ENCODE measurements at places on chromosomes 11 and 22.

DNA sequence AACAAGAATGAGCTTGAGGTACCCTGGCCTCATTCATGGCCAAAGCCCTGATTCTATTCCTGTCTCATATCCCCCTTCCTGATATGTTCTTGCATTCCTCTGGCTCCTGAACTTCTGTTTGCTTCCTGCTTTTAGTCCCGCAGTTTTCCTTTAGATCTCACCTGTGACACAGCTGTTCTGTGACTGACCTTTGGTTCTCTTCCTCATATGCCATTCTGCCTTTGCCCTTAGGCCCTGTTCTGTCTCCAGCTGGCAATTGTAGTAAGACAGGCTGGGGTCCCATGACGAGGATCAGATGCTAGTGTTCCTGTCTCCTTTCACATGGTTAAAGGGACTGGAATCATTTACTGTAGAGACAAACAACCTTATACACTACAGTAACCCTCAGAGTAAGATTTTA, 59.0 kb upstream of the PDE3B start:
- DNase-seq = no peak

GRCh38 chr22:36215981-36216380, 14.4 kb upstream of the APOL4 start:
- DNase-seq = no peak

GRCh38 chr11:115741376-115742107, 237.3 kb upstream of the CADM1 start:
- no peak for DNase-seq

DNA sequence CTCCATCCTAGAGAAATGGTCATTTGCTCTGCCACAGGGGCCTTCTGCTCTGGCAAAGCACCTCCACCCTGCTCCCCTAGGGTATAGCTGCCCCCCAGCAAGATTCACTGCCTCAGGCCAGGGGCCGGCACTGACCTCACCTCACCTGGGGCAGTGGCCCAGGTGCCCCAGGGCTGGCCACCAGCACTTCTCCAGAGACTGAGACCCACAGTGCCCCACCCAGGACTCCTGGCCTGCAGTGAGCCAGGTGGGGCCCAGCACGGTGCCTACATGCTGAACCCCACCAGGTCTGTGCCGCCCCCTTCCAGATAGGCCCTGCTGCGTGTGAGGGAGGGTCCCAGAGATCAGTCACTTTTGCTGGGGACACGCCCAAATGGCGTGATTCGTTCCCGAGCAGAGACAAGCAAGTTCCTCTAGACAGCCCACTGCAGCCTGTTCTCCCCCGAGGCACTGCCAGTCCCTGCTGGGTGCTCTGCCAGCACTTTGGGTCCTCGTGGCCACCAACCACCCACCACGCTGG, 10.8 kb downstream of the GNB1L start:
- DNase-seq = no peak

DNA sequence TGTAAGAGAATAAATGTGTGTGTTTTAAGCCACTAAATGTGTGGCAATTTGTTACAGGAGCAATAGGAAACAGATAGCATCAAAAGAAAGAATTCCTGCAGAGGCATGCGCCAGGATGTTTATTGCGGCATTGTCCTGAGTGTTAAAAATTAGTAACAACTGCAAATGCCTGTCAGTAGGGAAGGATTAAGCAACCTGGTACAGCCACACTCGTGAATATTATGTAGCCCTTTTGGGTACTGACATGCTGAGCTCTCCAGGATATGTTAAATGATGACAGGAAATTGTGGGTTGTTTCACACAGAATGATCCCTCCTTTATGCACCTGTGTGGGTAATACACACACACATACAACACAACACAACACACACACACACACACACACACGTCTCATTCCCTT, 69.7 kb upstream of the MYOD1 start:
- no peak for DNase-seq

GRCh38 chr11:73350908-73351636, 25.1 kb upstream of the RELT start:
- DNase-seq = peak; percentile 45

DNA sequence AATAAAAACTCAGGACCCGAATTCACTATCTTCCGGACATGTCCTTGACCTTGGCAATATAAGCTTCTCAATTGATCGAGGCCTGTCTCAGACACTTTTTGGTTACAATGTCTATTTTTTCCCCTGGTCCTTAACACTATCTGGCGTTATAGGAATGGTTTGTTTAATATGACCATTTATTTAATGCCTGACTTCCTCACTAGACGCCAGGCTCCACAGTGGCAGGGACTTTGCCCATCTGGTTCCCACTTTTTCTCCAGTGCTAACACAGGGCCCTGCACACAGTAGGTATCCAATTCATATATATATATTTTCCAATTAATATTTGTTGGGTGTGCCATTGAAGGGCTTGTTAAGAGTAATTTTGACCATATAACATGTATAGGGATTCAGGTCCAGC, 7.9 kb upstream of the CBX6 start:
- DNase-seq = no peak

DNA sequence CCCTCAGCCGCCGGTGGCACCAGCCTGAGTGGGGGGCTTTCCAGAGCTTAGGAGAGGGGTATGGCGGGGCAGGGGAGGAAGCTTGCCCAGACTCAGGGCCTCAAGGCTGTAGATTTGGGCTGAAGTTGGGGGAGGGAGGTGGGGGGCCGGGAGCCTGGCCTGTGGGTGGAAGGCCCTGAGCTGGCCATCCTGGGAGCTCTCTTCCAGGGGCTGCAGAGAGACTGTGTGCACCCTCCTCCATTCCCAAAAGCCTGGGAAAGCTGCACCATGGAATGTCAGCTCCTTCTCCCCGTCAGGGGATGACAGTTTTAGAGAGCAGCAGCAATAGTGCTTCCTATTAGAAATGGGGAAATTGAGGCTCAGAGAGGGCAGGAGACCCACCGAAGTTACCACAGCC, 1.0 kb downstream of the SYT12 start:
- DNase-seq = no peak

DNA sequence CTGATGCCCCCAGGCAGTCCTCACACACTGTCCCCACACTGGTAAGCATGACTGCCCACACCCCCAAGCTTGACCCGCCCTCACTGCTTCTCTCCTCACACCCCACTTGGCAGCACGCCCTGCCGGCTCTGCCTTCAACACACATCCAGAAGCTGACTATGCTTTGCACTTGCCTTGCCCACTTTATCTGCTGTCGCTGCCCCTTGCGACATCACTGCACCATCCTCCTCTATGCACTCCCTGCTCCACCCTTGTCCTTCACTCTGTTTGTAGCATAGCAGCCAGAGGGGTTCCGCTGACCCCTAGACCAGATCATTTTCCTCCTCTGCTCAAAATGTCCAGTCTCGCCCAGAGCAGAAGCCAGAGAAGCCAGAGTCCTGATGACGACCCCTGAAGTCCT, 25.3 kb upstream of the SLC25A1 start:
- DNase-seq = no peak

DNA sequence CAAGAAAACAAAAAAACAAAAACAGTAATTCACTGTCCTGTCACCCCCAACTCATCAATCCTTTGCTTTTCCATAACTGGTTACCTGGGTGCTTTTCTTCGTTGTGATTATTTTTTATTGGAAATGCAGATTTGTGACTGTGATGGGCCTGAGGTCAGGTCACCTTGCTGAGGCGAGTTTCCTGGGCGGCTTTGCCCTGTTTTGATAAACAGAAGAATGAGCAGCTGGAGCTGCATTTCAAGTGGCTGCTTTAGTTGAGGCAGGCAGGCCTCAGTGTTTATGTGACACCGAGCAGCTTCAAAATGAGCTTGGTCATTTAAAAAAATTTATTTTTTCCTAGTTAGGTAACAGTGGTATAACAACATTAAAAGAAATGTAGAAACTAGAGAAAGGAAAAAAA, 22.2 kb downstream of the PTPRJ start:
- no peak for DNase-seq

- no peak for DNase-seq
Observed at GRCh38 chr22:24144778-24145085, 36.6 kb upstream of the SUSD2 start.

GRCh38 chr11:118662401-118663271, 16.8 kb downstream of the TREH start:
- DNase-seq = no peak

DNA sequence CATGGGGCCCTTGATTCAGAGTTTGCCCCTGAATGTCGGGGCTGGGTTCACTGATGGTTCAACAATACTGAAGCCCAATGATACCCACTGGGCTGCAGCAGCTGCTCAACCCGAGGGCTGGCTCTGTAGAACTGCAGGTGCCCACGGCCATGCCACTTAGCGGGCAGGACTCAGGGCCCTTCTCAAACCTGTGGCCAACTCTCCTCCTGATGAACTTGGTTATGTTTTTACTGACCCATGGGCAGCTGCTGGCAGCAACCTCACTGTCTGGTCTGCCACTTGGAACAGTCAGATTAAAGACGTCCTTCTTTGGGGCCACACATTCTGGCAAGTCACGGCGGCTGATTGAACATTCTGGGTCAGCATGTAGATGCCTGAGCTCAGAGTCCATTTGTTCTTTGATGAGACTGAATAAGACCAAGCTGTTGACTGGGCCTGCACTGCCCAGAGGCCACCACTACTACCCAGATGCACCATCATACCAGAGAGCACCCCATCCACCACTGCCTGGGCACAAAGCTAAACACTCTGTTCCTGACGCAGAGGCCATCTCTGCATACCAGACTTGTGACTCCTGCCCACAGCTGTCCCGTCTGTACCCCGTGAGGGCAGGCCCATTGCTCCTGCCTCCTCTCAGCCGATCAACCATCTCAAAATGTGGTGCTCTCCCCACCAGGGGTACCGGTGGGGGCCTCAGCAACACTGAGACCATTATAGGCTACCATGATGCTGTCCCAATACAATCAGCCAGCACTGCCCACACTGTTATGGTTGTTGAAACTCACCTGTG, 67.8 kb downstream of the SHANK2 start:
- DNase-seq = no peak

DNA sequence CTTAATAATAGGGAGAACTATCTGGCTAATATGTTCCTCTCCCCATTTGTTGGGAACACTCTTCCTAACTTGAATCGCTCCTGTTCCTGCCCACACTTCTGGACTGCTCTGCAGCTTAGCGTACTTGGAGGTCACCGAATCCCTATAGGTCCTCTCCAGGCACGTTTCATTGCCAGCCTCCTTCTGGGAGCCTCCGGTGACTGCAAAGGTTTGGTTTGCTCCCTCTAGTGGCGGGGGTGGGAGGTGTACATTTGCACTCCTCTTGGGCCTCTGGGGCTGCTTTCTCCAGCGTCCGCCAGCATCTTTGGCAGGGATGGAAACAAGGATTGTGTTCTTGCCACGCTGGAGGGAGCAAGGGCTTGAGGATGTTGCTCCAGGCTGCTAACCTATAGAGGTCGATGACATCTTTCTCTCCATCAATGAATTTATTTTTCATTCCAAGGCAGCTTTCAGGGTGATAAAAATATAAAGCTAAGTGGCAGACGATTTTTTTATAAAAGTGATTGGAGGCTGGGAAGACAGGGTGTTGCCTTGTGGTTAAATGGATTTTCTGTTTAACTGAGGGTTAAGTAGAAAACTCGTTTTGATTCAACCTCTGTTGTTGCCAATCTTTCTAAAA, 48.7 kb downstream of the TSPAN18 start:
- peak; percentile 51 for DNase-seq

- no peak for DNase-seq
Observed at GRCh38 chr11:63837739-63838138, 1.2 kb upstream of the MARK2 start.

DNA sequence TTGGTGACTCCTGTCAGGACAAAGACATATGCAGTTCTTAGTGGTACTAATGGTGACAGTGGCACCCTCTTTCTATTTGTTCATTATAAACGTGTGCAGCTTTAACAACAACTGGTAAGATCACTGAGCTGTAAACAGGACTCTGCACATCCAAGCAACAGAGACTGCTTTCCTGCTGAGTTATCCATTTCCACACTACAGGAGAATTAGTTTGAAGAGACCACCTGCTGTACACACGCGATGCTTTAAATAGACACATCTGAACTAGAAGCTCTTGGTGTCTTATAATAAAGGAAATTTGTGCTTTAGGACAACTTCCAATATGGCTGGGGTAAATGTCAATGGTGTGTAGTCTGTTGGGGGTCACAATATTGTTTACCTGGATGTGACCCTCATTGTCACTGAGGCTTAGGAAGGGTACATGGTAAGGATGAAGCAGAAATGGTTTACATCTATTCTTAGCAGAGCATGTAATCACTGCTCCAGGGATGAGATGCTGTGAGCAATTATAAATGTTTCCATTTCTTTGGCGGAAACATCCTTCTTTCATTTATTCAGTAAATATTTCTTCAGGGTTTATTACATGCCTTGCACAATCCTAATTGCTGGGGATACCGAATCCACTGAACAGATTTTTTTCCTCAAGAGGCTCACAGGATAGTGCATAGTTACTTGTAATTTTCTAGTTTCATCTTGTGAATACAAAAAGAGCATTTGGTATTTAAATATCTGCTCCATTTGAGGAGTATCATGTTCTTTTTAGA, 354.0 kb upstream of the CCDC90B start:
- no peak for DNase-seq

- no peak for DNase-seq
Observed at GRCh38 chr22:45310331-45310976, 720 bp downstream of the FAM118A start.

DNA sequence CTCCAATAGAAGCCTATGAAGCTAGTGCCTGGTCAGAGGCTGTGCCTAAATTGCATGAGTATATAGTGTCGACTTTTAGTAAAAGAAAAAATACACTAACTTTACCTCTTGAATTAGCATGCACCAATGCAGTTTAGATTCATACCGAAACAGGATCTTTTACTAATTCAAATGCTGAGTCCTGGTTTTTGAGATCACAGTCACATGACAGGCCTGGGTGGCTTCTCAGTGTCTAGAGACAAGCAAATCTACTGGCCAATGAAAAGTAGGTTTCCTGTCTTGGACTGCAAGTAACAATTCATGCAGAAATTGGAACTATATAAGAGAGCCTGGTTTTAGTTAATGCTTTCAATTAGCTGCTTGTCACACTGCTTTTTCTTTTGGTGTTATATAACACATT, 7.2 kb downstream of the ARHGEF12 start:
- DNase-seq = no peak

- DNase-seq = no peak
Observed at GRCh38 chr11:131409345-131409744, 38.9 kb downstream of the NTM start.

DNA sequence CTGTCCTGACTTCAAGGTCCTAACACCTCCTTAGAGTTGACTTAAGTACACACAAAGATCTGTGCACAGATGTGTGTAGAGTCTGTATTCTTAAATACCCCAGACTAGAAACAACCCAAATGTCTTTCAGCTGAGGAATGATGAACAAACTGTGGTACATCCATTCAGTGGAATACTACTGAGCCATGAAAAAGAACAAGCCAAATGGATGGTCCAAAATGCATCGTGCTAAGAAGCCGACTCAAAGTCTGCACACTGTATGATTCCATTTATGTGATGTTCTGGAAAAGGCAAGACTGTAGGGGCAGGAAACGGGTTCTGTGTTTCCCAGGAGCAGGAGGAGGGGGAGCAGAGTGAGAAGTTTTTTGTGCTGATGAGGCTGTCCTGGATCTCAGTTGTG, 56.7 kb upstream of the LINC01488 start:
- no peak for DNase-seq

GRCh38 chr11:116580799-116581198, 192.0 kb downstream of the BUD13 start:
- no peak for DNase-seq

GRCh38 chr22:46540874-46541273, 3.5 kb upstream of the CELSR1 start:
- no peak for DNase-seq
